ENCODE measurements at places on chromosomes 6 and 20. TPM values are rescaled to one million over a fixed set of nuclear protein-coding genes. Genes with fewer than 3 reads are reported as not detected.

THBS2 gene
- 0.46 TPM for polyA plus RNA-seq

CCN5 gene
- polyA plus RNA-seq, result not detected

SEMG1 gene
- polyA plus RNA-seq, result not detected

SLC35D3 gene
- not detected for polyA plus RNA-seq

GMPR gene
- 3.2 TPM for polyA plus RNA-seq

BPIFB6 gene
- polyA plus RNA-seq, result not detected

- DNase-seq, result no peak
These were observed 467.6 kb downstream of the DHX35 start for GRCh38 chr20:39429726-39430125.

- no peak for DNase-seq
These were observed 78.2 kb downstream of the ASXL1 start for GRCh38 chr20:32436142-32436861.

DNA sequence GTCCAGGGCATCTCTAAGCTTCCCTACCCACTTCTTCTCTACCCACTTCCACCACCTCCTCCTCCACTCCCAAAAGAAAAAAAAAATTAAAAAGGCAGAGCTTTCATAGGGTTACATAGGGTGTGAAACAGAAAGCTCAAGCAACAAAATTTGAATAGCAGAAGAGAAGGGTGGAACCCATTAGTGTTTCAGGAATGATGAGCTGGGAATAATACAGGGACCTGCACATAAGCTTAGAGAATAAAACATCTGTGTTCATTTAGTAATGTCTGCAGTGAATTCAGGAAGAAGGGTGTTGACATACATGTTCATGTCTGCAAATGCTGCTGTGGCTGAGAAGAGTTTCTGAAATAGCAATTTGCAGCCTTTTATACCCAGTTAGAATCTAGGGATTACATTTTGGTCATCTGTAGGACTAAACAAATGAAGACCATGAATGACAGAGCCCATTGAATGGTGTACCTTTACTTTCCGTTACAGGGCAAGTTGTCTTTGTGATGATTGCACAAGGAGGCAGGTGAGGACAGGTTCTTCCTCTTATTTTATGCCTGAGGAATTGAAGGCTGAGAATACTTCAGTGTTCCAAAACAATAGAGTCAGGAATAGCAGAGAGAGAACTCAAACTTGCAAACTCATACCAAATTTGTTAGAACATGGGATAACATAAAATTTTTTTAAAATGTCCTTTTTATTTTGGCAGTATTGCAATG is 975.1 kb downstream of the TFAP2A start:
- peak; percentile 55 for DNase-seq

- DNase-seq, result no peak
These were observed 31.0 kb upstream of the NTSR1 start for GRCh38 chr20:62677678-62678077.

- DNase-seq, result no peak
These were observed 188.2 kb upstream of the SGK1 start for GRCh38 chr6:134506162-134506561.

DNA sequence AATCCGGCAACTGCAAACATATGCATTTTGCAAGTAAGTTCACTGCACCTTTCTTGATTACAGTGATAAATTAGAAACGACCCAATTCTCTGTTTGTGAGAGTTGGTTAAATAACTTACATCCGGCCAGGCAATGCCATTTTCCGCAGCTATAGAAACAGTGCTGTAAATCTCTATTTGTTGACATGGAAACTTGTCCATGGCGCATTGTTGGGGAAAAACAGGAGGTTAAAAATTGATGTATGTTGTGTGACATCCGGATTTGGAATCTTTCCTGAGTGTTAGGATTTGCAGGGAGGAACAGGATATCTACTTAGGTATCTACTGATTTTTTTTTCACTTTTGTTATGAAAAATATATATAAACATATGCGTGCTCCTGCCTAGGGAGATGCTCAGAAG is 66.5 kb downstream of the DLGAP4 start:
- DNase-seq, result no peak

DNA sequence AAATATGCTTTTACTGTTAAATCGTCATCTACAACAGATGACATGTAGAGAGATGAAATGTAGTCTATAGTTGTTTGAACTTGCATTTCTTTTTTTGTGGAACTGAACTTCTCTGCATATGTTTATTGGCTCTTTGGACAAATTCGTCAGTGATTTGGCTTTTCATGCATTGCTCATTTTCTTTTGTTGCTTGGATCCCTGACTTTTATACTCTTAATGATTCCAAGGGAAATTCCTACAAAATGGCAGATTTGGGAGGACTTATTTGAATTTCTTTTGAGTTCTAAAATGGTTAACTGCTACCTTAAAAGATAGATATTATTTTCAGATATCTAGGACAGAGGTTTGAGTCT is 65.4 kb downstream of the UTRN start:
- DNase-seq, result no peak

GRCh38 chr6:29624520-29624961 is 8.4 kb downstream of the GABBR1 start:
- DNase-seq, result no peak

GRCh38 chr6:157271441-157271840 is 51.9 kb downstream of the TMEM242 start:
- DNase-seq, result no peak

GRCh38 chr6:89051676-89052075 is 28.9 kb upstream of the PNRC1 start:
- peak; percentile 6 for DNase-seq
